ENCODE measurements at places on chromosomes 7 and 10.

DNA sequence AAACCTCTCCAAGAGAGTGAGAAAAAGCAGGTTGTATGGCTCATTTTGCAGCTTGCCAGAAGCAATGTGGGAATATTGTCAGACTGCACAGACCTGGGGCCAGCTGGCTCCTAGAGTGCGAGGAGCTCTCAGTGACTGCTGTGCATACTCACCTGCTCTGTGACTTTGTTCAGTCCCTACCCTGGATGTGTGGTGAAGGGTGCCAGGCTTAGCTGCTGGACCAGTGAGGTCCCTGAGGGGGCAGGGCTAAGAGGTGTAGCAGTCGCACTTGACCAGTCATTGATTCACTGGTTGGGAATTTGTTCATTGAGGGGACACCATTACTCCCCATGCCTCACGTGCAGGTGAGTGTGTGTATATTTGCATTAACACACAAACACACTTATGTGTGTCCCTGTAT is 60.1 kb downstream of the IKZF1 start:
- no peak for DNase-seq

- no peak for DNase-seq
Measured at GRCh38 chr10:75014516-75015230, 96.8 kb upstream of the SAMD8 start.

- no peak for DNase-seq
Measured at GRCh38 chr10:86041116-86041515, 325.5 kb downstream of the GRID1 start.

GRCh38 chr7:101677391-101677790 is 48.3 kb upstream of the MYL10 start:
- DNase-seq, result no peak

DNA sequence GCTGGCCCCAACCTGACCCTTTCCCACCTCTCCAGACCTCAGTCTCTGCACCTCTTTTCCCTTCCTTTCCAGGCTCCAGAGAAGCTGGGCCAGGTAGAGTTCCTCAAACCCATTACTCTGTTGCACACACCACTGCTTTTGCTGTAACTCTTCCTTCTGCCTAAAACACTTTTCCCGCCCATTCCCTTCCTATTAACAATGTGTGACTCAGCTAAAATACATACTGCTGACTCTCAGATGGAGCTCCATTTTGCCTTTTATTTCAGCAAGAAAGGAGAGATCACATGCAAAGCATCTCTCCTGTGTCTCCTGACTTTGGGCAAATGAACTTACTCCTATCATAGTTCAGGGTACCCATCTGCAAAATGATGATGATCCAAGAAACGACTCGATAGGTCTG is 201.0 kb downstream of the CALN1 start:
- no peak for DNase-seq

DNA sequence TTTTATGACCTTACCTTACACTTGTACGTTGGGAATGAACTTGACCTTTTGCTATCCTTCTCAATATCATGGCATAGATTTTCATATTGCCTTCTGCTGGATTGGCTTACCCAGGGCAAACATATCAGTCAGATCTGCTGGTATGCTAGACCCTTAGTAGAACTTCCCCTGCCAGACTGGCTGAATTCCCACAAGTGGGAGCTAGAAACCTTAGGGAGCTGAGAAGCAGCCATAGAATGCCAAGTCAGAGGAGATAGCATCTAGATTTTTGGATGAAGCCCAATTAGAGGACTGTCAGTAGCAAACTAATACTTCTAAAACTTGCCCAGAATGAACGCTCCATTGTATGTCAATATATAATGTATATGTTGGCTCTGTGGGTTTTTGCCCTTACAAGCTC is 385.0 kb downstream of the NXPH1 start:
- DNase-seq, result no peak

DNA sequence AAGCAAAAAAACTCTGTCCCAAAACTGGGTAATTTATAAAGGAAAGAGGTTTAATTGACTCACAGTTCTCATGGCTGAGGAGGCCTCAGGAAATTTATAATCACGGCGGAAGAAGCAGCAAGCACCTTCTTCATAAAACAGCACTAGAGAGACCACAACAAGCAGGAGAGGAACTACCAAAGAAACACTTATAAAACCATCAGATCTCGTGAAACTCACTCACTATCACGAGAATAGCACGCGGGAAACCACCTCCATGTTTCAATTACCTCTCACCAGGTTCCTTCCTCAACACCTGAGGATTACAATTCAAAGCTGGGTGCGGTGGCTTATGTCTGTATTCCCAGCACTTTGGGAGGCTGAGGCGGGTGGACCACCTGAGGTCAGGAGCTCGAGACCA is 48.5 kb downstream of the PDIA4 start:
- no peak for DNase-seq

GRCh38 chr7:2572101-2572842 is 13.5 kb downstream of the IQCE start:
- no peak for DNase-seq

DNA sequence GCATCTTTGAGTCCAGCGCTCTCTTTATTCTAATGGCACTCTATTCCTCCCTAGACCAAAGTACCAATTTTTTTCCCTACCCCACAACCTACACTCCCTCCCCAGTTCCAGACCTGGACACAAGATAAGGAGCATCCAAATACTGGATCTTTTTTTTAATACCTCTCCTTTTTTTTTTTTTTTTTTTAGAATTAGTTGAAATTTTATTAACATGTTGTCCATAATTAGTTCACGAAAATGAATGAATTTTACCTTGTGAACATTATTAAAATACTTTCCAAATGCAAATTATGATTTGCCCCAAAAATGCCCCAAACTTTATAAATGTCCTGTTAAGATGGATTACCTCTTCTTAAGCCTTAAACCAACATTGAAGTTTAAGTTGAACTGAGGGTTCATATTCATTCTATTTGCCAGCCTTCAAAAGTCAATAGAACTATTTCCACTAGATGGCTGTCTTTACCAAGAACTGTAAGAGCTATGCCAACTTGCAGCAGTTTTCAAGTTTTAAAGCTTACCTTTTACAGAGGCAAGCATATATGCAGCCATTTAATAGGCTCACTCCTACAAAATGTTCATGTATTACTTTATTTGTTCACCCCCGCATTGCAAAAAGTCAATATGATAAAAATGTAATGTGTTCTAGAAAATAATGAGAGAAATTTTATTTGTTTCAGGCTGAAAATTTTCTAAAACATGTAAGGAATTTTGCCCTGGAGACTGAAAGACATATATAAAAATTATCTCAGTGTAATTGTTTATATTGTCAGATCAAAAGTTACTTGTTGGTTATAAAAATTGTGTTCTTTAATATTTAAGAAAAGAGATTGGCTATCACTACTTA is 39.7 kb upstream of the TNKS2 start:
- no peak for DNase-seq

GRCh38 chr10:91627344-91628102 is 5.3 kb downstream of the PPP1R3C start:
- DNase-seq, result no peak

- DNase-seq, result no peak
Measured at GRCh38 chr10:37775612-37776011, 81.8 kb downstream of the ZNF248 start.

- DNase-seq, result no peak
Measured at GRCh38 chr7:105084581-105084980, 70.6 kb downstream of the KMT2E start.

DNA sequence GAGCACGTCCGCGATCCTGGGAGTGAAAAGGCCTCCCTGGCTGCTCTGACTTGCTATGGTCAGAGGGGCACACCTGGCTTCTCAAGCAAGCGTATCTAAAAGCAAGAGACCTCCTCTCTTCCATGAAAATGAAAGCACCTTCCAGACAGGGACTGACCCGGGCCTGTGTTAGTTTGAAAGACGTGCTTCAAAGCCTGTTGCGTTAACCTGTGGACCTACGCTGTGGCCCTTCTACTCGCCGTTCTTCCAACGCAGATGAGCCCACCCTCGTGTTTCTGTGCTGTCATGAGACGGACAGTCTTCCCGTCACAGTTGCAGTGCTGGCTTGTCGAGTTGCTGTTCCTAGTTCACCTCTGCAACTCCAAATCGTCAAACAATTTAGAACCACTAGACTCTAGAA is 15.5 kb upstream of the GDI2 start:
- no peak for DNase-seq

DNA sequence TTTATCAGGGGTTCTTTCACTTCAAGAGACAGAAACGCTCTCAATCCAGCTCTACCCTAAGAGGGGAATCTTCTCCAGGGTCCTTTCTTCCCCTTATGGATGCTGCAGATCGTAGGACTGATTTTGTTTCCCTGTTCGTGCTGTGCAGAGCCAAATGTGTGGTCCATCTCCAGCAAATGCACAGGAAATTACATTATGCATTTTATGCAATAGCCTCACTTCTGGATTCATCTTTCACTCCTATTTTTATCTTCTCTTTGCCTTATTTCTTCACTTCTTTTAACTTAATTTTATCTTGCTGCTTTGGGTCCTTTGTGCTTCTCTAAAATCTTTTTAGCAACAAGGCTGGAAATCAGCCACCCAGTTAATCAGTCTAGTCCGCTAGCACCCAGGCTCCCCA is 184.5 kb upstream of the INHBA start:
- DNase-seq, result no peak

DNA sequence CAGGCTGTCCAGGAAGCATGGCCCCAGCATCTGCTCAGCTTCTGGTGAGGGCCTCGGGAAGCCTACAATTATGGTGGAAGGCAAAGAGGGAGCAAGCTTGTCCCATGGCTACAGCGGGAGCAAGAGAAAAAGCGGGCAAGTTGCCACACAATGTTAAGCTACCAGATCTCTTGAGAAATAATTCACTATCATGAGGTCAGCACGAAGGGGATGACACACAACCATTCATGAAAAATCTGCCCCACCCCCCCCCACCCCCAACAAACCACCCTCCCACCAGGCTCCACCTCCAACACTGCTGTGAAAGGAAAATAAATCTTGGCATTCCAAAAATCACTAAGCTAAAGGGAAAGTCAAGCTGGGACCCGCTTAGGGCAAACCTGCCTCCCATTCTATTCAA is 545.8 kb upstream of the NRP1 start:
- no peak for DNase-seq

DNA sequence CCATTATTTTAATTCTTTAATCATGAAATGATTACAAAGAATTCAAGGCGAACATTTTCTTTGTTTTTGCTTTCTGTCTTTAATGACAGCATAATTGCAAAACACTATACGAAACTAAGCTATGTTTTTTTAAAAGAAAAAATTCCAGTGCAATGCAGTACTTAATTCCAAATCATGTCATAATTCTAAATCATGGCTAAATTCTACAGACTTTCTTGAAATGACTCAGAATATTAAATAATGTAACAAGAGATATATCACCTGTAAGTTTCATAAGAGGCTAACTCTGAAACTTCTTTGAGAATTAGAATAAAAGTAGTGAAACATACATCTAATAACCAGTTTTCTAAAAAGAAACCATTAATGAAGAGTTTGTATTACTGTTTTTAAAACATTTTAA is 671.6 kb downstream of the PARD3 start:
- DNase-seq, result no peak

DNA sequence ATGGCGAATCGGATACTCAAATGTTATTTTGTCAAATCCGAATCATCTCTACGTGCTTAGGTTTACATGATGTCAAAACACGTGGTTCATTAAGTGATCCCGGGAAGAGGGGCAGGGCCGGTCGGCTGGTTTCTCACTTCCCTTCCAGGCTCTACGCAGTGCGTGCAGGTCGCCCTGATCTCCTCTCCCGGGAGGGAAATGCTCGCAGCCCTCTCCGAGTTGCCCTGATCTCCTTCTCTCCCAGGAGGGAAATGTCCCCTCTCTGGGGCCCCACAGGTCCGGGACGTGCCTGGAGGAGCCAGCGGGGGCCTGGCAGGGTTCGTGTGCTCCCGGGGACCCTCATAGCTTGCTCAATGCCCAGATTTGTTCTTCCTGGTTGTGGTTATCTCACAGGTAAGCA is 202.7 kb downstream of the DNAJB6 start:
- no peak for DNase-seq

- DNase-seq, result no peak
Measured at GRCh38 chr7:138902161-138902560, 79.0 kb downstream of the KIAA1549 start.

DNA sequence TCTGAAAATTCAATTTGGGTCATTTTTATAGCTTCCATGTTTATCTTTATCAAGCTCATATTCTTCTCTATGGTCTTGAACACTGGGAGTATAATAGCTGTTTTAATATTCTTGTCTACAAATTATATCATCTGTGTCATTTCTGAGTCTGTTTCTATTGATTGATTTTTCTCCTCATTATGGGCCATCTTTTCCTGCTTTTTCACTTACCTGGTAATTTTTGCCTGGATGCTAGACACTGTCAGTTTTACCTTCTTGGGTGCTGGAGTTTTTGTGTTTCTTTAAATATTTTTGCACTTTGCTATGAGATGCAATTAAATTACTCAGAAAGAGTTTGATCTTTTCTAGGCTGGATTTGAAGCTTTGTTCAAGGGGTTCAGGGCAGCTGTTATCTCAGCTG is 26.8 kb upstream of the KDM7A start:
- no peak for DNase-seq

GRCh38 chr7:65295409-65295808 is 78.2 kb upstream of the ZNF92 start:
- no peak for DNase-seq

GRCh38 chr7:112283382-112283910 is 77.0 kb downstream of the ZNF277 start:
- no peak for DNase-seq

DNA sequence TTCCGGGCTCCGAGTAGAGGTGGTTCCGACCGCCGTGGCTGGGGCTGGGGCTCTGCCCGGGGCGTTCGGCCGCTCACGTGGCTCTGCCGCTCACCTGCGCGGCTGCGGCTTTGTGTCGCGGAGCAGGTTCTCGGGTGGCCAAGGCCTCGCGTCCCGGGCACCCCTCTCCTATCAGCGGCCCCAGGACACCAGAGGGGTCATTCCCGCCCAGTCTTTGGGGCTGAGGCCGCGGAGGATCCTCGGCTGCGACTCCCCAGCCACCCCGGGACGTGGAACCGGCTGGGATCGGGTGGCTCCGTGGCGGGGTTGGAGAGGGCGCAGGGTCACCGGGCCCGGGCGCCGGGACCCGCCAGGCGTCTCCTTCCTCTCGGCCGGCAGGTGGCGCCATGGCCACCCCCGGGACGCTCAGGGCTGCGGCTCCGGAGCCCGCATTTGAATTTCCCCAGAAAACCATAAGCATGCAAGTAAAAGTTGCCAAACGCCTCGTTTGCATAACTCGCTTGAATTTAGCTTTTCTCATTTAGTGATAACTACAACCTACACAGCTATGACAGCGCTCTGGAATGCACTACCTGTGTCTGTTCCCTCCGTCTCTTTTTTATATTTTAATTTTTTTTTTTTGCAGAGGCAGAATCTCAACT is 1.2 kb downstream of the COL26A1 start:
- no peak for DNase-seq

DNA sequence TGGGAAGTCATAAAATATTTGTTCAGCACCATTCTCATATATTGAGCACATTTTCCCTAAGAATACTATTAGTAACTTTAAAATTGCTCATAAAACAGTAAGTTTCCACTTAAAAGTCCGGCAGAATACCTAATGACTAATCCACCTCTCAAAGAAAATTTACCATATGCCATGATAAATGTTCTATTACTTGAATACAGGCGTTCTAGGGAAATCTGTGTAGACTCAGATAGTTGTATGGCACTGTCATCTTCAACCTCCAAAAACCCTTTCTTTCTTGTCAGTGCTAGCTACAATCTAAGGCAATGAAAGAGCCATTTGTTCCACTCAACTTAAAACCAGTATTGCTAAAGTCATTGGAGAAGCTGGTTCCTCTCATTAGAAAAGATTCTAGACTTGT is 7.3 kb downstream of the GPR37 start:
- no peak for DNase-seq

GRCh38 chr7:51279391-51280023 is 37.1 kb downstream of the COBL start:
- peak; percentile 39 for DNase-seq

GRCh38 chr10:76899490-76899889 is 738.1 kb downstream of the KCNMA1 start:
- DNase-seq, result peak; percentile 50
